GOT3 (cell line): ENCODE measurements at places on chromosomes 1 and 21.

GRCh38 chr1:228004856-228005462, 1.8 kb upstream of the WNT3A start:
- DNase-seq, result no peak

DNA sequence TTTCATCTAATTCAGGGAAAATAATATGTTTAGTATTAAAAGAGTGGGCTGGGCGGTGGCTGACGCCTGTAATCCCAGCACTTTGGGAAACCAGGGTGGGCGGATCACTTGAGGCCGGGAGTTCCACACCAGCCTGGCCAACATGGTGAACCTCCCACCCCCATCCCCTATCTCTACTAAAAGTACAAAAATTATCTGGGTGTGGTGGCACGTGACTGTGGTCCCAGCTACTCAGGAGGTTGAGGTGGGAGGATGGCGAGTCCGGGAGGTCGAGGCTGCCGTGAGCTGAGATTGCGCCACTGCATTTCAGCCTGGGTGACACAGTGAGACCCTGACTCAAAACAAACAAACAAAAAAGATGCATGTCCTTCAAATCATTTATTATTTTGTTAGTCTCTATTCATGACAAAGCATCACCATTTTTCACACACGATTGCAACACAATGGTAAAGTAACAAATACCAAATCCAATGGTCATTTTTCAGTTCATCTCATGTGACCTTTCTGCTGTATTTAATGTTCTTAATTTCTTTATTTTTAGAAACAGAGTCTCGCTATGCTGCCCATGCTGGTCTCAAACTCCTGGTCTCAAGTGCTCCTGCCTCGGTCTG, 1.0 kb downstream of the MSH4 start:
- DNase-seq, result no peak

DNA sequence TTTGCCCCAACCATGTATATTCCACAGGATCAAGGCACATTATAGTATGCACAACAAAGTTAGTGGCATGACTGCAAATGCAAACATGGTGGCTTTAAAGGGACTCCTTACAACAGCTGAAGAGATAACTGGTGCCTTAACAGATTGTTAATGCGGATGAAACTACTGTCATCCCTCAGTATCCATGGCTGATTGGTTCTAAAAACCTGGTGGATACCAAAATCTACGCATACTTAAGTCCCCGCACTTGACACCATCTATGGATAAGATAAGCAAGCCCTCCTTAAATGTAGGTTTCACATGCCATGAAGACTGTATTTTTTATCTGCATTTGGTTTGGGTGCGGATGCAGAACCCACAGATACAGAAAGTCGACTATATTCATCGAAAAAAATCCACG, 73.5 kb downstream of the ZNF644 start:
- DNase-seq, result no peak

DNA sequence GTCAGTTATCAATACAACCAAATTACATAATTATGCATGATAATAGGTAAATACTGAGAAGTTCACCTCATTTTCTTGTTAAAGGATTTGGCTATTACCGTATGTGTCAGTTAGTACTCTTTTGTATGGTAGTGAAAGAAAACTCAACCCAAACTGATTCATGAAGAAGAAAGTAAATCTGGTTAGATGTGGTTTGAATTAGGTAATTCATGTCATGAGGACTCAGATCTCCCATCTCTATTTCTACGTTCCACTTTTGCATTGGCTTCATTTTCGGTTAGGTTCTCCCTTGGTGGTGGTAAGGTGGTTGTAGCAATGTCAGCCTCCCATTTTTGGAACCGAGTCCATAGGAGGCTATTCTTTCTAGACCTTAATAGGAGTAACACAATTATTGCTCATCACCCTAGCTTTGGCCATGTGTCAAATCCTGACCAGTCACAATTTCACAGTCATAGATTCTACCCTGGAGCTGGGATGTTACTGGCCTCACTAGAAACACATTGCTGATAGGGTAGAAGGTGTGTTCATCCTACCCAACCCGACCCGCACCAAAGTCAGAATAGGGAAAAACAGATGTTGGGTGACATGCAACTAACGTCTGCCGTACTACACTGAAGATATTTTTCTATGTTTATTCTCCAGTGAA, 97.6 kb downstream of the OSBPL9 start:
- no peak for DNase-seq

- DNase-seq, result no peak
These were observed 25.7 kb downstream of the ANGPTL7 start for GRCh38 chr1:11214698-11215380.

DNA sequence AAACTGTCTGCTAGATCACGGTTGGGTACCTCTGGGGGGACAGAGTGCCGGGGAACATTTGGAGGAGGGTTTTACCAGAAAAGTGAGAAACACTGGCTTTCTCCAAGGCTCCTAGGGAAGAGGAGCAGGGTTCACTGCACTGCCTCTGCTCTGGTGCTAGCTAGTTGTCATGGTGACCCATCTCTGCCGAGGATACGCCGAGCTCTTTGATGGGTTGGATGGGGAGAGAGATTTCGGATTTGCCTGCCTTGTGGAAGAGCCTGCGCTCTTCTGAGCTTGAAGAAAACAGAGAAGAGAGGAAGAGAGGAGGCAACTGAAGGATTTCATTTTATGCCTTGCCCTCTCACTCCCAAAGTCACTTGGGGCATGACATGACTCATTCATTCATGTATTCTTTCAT, 92.1 kb downstream of the NAV1 start:
- no peak for DNase-seq

- no peak for DNase-seq
These were observed 92.1 kb downstream of the BACH1 start for GRCh38 chr21:29390778-29391177.

DNA sequence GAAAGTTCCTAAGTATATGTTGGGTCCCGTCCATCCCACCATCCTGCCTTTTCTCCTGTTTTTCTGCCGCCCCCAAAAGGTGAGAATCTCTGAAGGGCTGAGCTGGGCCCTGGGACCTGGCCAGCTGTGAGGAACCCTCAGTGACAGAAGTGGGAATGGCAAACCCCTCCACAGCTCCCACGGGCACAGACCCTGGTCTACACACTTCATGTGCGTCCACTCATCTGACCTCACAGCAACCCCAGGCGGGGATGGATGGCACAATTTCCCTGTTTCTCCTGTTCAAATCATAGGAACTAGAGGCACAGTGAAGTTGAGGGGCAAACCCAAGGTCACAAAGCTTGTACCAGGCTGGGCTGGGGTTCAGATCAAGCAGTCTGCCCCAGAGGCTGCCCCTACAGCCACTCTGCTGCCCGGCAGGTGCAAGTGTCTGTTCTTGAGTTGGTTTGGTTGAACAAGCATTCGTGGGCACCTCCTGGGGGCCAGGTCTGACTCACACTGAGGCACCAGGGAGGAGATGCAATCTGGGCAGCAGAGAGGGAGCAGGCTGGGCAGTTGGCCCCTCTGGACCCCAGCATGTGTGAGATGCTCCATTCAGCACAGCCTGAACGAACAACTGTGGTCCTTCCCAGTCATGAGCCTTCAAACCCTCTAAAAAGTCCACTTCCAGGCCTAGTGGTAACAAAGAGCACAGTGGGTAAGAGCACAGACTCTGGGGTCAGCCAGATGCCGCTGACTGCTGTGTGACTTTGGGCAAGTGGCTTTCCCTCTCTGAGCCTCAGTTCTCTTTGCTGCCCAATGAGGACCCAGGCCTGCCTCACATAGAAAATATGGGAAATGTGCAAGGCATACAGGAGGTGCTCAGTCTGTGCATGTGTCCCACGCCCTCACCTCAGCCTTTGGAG, 4.0 kb downstream of the EDN2 start:
- DNase-seq, result no peak

DNA sequence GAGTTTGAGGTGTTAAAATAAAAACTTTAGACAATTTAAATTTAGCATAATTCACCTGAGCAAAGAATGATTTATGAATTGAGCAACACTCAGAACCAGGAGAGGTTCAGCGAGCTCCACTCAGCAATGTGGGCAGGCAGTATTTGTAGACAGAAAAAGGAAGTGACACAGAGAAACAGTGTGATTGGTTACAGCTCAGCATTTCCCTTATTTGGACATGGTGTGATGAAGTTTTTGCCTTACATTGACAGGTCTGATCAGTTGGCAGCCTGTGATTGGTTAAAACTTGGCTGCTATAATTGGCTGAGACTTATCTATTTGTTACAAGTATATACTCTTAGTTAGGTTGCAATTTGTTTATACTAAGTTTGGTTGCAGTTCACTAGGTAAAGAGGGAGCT, 621.2 kb upstream of the PRMT6 start:
- DNase-seq, result no peak

DNA sequence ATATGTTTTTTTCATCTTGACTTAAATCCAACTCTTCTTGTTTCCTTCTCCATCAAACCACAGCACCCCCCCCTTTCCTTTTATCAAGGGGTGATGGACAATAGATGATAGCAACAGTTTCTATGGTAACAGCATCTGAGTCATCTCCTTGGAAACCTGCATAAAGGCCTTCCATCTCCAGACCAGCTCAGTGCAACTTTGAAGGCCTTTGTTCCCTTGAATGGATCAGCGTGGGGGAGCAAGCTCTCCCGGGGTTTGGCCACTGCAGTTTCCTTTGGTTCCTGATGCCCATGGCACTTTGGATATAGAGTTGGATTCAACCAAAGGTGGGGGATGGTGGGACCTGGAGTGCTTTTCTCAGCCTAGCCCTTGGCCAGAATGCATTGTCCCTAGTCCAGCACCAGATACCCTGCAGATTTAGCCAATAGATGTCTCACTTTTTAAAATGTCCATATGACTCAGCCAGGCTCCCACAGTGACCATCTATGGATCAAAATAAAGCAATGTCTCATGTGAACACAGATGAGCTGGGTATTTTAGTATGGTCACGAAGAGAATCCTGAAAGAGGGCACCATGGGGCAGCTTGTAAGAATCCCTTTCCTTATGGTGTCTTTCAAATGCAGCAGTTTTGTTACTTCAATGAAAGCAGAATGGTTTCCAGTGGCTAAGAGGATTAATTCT, 127.7 kb downstream of the SPATA46 start:
- DNase-seq, result no peak

DNA sequence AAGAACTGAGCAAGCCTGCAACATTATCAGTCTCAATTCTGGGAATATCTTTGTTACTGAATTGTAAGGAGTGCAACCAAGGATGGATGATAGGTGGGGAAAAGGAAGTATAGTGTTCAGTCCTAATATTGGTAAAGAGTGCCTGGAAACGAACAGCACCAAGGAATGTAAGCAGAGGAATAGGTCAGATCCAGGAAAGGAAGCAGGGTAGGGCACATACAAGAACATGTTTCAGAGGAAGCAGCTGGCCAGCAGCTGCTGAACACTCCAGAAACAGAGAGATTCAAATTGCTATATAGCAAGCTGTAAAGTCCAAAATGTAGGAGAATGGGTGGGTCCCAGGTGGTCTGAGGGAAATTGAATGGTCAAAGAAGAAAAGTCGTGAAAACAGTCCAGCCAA, 37.9 kb downstream of the CRB1 start:
- no peak for DNase-seq

- no peak for DNase-seq
These were observed 23.1 kb downstream of the CLDN14 start for GRCh38 chr21:36456729-36457414.

GRCh38 chr1:165075725-165076370, 280.7 kb downstream of the LMX1A start:
- DNase-seq, result no peak

DNA sequence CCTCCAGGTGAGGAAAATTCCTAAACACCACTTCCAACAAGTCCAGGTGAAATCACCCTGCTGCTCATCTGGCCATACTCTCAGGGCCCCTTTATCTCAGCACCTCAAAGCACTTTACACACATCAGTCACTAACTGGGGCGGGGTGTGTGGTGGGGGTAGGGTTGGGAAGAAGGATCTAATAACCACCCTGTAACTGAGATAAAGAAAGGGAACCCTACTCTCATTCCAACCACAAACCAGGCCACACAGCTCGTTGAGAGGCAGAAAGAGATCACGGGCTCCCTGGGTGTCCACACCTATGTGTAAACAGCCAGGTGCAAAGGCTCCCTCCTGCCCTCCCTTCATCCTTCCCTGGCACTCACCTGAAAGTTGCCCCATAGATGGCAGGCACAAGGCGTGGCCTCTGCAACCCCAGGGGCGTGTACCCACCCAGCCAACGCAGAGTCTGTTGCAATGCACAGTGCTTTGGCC, 20.4 kb downstream of the GPR161 start:
- DNase-seq, result no peak

GRCh38 chr1:27153927-27154358, 982 bp downstream of the SLC9A1 start:
- no peak for DNase-seq
